ENCODE measurements at places on chromosomes 12 and 14. TPM values are rescaled to one million over a fixed set of nuclear protein-coding genes. Genes with fewer than 3 reads are reported as not detected.

Gene TSHR
- total RNA-seq = not detected

Gene SMIM41
- 0.22 TPM for total RNA-seq

Gene INHBC
- 0.24 TPM for total RNA-seq

Gene GALNT8
- total RNA-seq = 0.92 TPM

Gene MYO1A
- total RNA-seq = 0.22 TPM

Gene RERG
- total RNA-seq = not detected

Gene ULK1
- total RNA-seq = 76.6 TPM

Gene C12orf54
- not detected for total RNA-seq

Gene LGR5
- total RNA-seq = not detected

Gene RTL1
- total RNA-seq = not detected

Gene GUCY2C
- not detected for total RNA-seq

Gene KRR1
- total RNA-seq = 161 TPM

Gene DBX2
- not detected for total RNA-seq

Gene CFAP251
- 0.33 TPM for total RNA-seq

Gene TUNAR
- total RNA-seq = not detected

Gene COCH
- 0.33 TPM for total RNA-seq

Gene ANKRD33
- not detected for total RNA-seq

Gene ENDOU
- 0.22 TPM for total RNA-seq

Gene PRB2
- not detected for total RNA-seq

Gene CD4
- 0.54 TPM for total RNA-seq

Gene LPCAT3
- total RNA-seq = 27.1 TPM

Gene TOMM20L
- not detected for total RNA-seq

Gene CEP170B
- total RNA-seq = 1.7 TPM

Gene ERC1
- 34.5 TPM for total RNA-seq

Gene NDUFA12
- 37.4 TPM for total RNA-seq

Gene POC1B
- total RNA-seq = 9.3 TPM

Gene ARHGAP9
- total RNA-seq = 367 TPM

Gene TAS2R9
- total RNA-seq = not detected

Gene CCDC38
- not detected for total RNA-seq

Gene CMTM5
- not detected for total RNA-seq

Gene STRAP
- 180 TPM for total RNA-seq

Gene COX8C
- not detected for total RNA-seq

Gene MYH6
- not detected for total RNA-seq
